Activated T-helper 9 cell treated with anti-CD3 and anti-CD28 coated beads, Interleukin-2, amount 50 U/mL, for 16 hours (primary cell): ENCODE measurements at places on chromosomes 11 and 22.

DNA sequence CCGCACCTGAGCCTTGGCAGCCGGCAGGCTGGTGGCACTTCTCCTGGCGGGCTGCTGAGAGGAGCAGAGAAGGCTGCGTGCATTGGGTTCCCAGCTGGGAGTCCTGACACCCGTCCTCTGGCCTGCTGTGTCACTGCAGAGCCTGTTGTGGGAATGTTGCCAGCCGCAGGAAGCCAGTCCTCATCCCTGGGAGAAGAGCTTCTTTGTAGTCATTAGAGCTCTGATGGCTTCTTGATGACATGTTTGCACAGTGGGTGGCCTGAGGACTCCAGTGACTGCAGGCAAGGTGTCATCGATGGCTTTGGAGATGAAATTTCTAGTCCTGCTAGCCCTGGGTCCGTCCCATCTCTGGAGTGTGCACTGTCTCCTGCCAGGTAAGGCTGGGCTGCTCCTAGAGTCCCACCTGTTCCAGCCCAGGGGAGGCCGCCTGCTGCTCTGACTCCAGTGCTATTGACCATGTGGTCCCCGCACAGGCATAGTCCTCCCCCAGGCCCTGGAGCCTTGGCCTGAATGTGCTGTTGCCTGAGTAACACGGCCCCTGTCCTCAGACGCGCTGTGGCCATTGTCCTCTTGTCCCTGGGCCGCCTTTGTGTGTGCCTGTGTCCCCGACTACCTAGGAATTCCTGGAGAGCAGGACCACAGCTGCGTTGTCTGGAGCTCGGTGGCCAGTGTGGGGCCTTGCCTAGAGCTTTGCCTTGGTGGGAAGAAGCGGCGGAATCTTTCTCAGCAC, 129.2 kb downstream of the CACNA1I start:
- DNase-seq = no peak

- DNase-seq = no peak
Observed at GRCh38 chr11:133163463-133164419, 368.6 kb downstream of the OPCML start.

DNA sequence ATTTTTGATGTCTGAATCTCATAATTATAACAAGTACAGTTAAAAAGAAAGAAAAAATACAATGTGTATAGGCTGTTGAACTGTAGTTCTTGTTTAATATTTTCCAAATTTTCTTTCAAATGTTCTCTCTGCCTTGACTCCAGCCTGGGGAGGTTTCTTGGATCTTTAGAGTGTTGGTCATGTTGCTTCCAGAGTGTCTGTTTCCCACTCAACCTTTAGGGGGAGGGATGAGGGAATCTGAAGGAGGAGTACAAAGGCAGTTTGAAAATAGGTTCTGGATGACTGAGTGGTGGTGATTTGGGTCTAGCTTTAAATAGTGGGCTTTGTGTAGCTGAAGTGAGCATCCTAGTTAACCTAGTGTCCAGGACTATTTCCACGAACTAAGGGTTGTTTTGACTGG, 2.0 kb downstream of the CTNND1 start:
- no peak for DNase-seq

- no peak for DNase-seq
Observed at GRCh38 chr11:71334191-71334590, 81.8 kb upstream of the SHANK2 start.

- no peak for DNase-seq
Observed at GRCh38 chr11:21514316-21514715, 678.6 kb upstream of the ANO5 start.

GRCh38 chr22:19085233-19085718, 36.9 kb downstream of the DGCR2 start:
- no peak for DNase-seq

DNA sequence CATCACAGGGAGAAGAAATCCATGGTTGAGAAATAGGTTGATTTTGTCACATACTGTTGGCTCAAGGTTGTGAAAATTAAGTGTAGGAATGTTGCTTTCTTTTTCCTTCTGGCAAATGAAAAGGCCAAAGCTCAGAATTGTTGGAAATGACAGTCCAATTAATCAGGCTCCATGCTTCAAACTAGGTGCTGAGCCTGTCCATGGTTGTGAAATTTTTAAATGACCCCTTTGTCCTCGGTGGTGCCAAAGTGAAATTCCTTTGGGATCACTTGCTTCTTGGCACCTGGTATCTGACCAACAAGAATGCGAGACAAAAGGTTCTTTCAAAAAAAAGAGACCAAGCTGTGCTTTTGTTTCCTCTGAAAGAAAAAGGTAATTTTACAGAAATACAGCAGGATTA, 451.9 kb downstream of the ETS1 start:
- DNase-seq = no peak

DNA sequence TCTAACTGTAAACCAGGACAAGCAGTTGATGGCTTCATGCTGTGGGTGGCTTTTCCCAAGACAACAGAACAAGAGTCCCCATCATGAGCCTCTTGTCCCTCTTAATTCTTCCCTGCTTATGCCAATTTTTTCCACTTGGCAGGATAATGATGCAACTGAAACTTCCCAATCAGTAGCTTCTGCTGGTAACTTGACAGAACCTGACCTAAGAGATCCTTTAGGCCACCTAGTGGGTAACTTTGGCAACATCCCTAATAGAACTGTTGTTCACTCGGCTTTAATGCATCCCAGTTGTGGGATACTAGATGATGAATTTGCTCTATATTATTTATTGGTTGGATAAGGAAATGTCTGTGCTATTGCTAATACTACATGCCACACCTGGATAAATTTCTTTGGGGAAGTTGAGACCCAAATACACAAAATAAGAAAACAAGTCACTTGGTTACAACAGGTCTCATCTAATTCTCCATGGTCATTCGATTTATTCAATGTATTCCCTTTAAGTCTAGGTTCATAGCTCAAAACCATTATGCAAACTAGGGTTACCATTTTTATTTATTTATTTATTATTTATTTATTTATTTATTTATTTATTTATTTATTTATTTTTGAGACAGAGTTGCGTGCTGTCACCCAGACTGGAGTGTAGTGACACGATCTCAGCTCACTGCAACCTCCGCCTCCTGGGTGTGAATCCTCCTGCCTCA, 41.4 kb upstream of the NFAM1 start:
- no peak for DNase-seq

DNA sequence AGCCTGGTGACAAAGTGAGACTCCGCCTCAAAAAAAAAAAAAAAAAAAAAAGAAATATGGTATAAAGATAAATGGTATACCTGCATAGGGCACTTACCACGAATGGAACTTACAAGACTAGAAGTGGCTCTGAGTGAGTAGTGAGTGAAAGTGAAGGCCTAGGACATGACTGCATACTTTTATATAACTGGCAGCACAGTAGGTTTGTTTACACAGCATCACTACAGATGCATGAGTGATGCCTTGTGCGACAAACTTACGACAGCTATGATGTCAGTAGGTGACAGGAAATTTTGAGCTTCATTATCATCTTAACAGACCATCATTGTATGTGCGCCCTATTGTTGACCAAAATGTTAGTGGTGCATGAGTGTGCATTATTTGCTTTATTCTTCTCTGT, 17.7 kb downstream of the XRCC6 start:
- DNase-seq = no peak

GRCh38 chr11:15471895-15472799, 357.4 kb downstream of the INSC start:
- no peak for DNase-seq

DNA sequence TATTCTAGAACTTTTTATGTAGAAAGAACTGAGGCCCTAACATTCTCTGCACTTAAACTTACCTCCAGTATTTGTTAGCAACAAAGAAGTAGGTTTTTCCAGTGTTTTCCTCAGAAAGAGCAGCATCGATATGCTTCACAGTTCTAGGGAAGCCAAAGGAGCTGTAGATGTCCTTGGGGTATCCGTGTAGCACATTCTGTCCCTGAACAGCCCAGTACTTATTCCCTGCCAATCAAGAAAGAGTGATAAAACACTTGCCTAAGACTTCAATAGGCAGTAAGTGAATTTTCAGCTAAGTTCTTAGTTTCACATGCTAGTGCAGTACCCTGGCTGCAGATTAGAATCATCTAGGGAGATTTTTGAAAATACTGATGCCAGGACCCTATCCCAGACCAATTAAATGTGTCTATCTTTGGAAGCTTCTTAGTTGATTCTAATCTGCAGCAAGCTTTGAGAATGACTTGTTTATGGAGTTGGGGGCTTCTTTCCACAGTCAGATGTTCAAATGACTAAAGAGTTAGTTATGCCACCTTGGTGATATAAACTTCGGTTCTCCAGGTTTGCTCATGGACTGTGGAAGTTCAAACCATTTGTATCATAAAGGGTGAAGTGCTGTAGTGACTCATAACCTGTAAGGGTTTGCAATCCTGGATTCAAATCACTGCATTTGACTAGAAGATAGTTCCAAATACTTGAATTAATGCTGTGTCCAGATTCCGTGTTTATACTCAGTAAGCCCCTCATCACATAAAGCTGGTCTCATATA, 6.5 kb downstream of the MMP1 start:
- DNase-seq = no peak

DNA sequence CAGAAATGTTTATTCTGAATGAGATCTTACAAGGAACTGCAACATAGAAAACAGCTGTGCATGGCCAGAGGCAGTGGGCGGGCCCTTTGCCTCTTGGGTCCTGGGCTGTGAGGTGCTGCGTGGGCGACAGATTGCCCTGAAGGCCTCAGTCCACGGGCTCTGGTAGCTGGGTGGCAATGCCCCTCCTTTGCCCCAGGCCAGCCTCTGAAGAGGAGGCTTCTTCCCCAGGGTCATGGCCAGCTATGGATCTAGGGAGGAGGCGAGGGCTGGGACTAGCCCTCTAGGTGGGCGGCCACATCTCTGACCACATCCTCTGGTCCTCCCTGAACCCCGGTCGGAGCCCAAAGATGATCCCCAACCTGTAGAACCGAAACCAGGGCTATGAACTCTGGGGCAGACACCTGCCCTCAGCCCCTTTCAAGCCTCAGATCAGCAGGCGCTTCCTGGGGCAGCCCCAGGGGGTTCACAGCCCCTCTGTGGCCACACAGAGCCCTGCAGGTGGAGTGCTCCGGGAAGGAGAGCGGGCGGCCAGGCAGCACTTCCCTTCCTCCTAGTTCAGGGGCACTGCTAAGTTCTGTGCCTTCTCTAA, 6.6 kb upstream of the CDC42BPG start:
- no peak for DNase-seq

- DNase-seq = no peak
Observed at GRCh38 chr11:44926036-44926435, 24.6 kb downstream of the TP53I11 start.

DNA sequence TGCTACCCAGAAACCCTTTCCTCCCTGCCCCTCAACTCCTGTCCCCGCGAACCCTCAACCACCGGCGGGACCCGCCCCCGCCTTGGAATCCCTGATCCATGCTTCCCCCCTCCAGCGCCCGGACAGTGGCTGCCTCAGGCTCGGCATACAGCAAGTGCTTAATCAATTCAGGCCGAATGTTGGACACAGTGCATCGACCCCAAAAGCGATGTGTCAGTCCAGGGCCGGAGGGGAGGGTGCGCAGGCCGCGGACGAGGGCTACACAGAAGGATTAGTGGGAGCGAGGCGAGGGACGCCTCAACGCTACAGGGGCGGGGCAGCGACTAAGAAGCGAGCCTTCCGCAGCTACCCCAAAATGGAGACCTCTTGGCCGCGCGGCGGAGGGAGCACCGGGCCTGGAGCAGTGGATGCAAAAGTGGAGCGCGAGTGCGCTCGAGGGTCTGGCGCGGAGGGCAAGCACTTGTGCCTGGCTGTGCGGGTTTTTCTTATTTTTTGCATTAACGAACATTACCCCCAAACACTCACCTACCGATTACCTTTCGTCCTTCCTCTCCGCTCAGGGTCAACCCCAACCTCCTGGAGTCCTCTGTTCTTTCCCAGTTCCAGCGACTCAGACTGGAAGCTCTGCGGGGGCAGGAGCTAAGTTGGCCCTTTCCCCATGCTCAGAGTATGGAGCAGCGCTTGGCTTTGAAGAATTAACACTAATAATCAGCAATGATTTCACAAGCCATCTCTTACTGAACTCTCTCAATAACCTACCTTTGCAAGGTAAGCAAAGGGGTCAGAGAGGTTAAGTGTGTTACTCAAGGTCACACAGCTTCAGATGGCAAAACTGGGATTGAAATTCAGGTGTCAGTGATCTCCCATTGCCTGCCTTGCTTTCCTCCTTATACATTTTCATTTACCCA, 30.0 kb upstream of the WNT11 start:
- peak; percentile 19 for DNase-seq

- DNase-seq = peak; percentile 60
Observed at GRCh38 chr11:235609-235996, 539 bp downstream of the SIRT3 start.
